Progenitor cell of endocrine pancreas (in vitro differentiated cells): ENCODE measurements at places on chromosomes 13 and 19. TPM values are rescaled to one million over a fixed set of nuclear protein-coding genes. Genes with fewer than 3 reads are reported as not detected.

GAPDHS gene
- not detected in 2 replicates for total RNA-seq

GRCh38 chr13:112877976-112878955, 90.7 kb upstream of the MCF2L start:
- no peak for DNase-seq

- DNase-seq, result no peak
These were observed 2.1 kb downstream of the RNF126 start for GRCh38 chr19:660793-661426.

CD177 gene
- total RNA-seq, result not detected in 2 replicates

GRCh38 chr19:4391701-4392483, 8.5 kb downstream of the SH3GL1 start:
- no peak for DNase-seq

- no peak for DNase-seq
These were observed 32.7 kb downstream of the DHX34 start for GRCh38 chr19:47381653-47382279.

MBD3L2 gene
- not detected in 2 replicates for total RNA-seq

GRCh38 chr19:36046443-36047050, 7.5 kb downstream of the THAP8 start:
- DNase-seq, result no peak

GRCh38 chr13:52810011-52810410, 38.4 kb downstream of the PCDH8 start:
- DNase-seq, result no peak

DNA sequence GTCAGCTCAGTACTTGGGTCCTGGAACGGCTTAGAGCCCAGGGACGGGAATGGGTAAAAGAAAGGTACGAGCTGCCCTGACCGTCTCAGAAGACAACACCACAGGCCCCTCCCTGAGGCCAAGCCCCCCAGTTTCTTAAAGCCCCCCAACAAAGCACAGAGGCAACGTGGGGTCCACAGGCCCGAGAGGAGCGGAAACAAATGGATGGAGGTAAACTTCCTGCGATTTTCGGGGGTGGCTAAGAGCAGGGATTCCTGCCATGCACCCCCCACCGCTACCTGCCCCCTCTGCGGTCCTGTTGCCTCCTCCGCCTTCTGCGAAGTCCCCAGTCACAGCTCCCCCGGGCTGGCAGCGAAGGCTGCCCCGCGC, 48.2 kb downstream of the PTPRS start:
- DNase-seq, result no peak
